H7 (cell line): ENCODE measurements at places on chromosomes 1 and 21. TPM values are rescaled to one million over a fixed set of nuclear protein-coding genes. Genes with fewer than 3 reads are reported as not detected.

DNA sequence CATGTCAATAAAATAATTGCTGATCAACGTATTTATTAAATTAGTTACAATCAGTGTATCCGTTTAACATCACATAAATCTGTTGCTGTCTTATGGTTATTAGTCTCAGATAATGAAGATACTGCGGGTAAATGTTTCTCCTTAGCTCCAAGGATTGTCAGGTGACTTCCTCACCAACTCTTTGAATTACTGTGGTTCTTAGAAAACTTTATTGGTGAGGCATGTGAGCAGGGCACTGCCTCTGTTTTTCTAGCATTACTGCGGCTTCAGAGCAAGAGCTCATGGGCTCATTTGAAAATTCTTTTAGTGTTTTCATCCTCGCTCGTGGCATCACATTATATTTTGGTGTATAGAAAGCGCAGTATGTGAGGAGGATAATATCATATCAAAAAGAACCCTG, 555.9 kb downstream of the LMO4 start:
- DNase-seq, result no peak

DNA sequence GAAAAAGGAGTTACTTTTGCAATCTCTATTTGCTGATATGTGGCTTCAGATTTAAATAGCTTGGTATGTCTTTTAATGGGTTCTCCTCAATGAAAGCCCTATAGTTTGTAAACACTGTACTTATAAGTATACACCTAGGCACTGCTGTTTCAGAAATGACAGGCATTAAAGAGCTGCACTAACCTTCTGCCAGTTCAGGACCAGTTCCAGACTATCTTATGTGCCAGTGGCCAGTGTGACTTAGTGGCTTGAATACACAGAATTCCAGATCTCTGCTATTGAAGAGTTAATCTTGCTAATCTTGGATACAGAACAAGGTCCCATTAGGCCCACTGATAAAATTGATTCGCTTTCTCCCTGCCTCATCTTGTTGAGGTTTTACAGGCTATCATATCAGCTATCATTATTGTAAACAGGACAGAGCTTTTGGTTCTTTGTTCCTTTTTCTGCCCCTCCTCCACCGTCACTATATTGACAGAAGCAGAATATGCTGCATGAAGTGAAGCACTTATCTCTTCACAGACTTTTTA, 337.5 kb downstream of the LRRIQ3 start:
- no peak for DNase-seq

DNA sequence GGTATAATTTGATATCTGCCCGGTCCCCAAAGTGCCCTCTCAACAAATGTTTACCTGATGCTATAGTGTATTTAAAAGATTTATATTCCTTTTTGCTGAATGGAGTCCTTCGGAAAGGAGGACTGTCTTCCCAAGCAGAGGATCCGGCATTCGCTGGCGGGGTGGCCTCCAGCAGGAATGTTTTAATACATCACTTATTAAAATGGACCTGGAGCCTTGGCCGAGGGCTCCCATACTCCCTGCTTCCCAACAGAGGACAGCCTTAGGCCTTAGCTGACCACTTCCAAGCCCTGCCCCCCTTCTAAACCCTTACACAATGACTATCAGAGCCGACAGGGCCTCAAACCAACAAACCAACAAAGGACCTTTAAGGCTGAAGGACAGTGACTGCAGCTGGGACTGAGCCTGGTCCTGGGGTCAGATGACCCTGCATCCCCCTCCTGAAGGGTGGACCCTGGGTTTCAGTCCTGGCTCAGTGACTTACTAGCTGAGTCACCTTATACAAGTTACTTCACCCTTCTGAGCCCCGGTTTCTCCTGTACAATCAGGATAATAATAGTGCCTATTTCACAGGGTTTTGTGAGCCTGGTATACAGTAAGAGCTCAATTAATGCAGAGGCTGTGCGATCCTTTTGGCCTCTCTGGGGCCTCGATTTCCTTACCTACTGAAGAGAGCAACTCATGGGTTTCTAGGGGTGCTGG, 5.6 kb downstream of the CAMK2N1 start:
- DNase-seq, result no peak

DNA sequence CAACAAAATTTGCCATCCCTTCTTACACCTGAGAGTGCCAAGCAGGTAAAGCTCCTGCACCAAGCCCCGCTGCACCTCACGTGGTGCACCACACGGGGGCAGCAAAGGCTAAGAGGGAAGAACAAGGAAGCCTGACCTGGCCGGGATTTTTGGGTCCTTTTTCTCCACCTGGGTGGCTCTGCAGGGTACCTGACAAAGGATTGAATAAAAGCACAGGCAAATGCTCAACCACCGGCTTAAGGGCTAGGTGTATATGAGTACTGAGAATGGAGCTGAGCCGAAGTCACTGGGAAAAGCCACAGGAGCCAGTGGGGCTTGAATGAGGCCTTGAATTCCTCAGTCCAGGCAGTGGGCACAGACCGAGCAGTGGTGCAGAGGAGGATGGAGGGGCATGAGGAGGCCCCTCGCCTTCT, 36.4 kb downstream of the ZNF697 start:
- DNase-seq, result peak; percentile 80

DNA sequence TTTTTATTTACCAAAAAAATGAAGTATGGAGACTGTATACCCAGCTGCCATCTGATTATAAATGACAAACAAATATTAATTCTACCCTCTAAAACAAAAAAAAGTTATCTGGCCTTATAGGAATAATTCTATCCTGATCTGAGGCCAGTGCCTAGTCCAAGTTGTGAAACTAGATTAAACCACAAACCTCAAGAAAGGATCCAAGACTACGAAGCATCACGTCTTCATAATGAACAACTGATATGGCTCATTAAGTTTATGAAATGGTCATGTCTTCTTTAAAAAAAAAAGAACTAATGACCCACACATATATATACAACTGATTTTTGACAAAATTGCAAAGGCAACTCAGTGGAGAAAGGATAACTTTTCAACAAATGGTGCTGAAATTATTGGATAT, 32.4 kb upstream of the CTTNBP2NL start:
- no peak for DNase-seq

PTGS2 gene
- 0.38 and 1.7 TPM in 2 replicates for total RNA-seq
